ENCODE measurements at places on chromosomes 11 and 22. TPM values are rescaled to one million over a fixed set of nuclear protein-coding genes. Genes with fewer than 3 reads are reported as not detected.
A peak's percentile ranks its signal among the peaks of the same experiment; 100 is the strongest.

DNA sequence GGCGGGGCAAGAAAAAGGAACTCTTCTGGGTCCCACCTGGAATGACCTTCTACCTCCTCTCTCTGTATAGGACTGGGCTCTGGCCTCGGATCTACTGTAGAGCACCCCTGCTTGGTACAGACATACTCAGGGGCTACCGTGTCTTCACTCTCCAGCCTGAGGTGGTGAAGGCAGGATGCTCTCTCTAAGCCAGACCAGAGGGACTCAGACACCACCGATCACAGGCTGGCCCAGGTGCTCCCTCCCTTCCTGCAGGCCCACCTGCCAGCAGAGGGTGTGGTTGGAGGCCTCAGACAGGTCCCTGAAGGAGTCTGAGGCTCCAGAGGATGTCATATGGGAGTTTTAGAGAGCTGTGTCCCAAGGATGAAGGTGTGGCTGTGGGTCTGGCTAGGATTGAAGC, 4.1 kb downstream of the NHERF4 start:
- H3K4me1 ChIP-seq = peaks cover 4% of the 10 kb centered on the region
- DNase-seq = no peak
- H3K36me3 ChIP-seq = no peaks in the 10 kb centered on the region
- no peaks in the 10 kb centered on the region for H3K27me3 ChIP-seq

DNA sequence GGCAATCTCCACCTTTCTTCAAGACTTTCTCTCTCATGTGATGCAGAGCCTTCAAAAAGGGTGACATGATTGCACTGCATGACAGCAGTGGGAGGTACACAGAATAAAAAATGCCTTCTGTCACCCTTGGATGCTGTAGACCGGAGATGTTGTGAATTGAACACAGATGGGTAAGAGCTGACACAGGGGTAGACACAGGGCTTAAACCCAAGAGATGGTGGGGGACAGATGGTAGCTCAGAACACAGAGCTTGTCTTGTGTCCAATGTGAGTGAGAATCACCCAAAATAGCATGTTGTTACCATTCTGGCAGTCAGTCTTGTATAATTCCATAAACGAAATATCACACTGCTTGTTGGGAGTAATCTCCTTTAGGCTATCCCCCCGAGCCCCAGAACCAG, 69.9 kb downstream of the JRKL start:
- peaks cover 2% of the 10 kb centered on the region for H3K27me3 ChIP-seq
- no peak overlapping the region for H3K4me3 ChIP-seq
- H3K36me3 ChIP-seq = no peaks in the 10 kb centered on the region
- H3K4me1 ChIP-seq = no peaks in the 10 kb centered on the region

DNA sequence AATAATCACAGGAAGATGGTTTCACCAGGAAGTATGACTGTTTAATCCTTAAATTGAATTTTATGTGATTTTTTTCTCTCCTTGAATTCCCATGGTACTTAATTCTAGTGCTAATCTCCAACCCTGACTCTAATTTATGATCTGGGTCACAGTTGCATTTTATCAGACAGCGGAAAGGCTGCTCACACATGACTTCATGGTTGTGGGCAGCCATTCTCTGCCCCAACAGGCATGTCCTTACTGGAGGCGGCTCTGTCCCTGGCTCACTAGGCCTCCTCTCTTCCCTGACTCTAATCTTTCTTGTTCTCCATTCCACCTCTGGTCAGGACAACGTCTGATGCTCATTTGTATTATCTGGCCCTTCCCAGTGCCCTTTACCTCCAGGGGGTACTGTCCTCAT, 184.4 kb downstream of the CHST1 start:
- no peak overlapping the region for H3K27ac ChIP-seq
- DNase-seq = no peak
- no peaks in the 10 kb centered on the region for H3K36me3 ChIP-seq

DNA sequence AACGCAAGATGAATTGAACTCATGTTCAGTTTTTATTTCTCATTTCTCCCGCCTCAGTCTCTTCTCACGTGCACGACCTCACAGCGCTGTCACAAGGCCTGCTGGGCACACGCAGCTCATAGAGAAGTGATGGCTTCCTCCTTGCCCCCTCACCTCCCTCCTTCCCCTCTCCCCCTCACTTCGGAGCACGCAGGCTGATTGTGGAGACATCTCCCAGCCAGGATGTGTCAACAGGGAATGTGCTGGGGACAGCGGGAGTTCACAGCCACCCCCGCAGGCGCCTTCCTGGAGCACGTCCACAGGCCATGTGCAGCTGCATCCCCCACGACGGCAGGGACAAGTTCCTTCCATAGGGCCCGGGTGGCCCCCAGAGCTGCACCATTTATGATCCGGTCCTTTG, 29.1 kb upstream of the KRTAP5-6 start:
- peaks cover 2% of the 10 kb centered on the region for H3K4me1 ChIP-seq
- no peak overlapping the region for H3K27ac ChIP-seq
- H3K36me3 ChIP-seq = no peaks in the 10 kb centered on the region
- no peak for DNase-seq

DNA sequence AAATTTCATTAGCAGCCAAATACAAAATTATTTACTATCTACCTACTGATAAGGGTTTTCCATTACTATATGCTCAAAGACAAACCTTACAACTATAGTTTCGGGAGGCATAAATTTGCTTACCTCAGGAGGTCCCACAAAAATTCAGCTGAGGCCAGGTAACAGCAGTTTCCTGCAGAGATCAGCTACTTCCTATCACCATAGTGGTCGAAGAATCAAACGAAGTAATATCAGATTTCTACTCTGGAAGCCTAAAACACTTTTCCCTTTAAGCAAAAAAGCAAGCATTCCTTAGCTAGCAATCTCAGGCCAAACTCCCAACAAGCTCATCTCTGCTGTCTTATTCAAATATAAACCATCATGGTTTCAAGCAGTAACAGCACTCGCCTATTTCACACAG, 3.1 kb downstream of the NAP1L4 start:
- peaks cover 40% of the 10 kb centered on the region for H3K36me3 ChIP-seq
- peak overlapping the region; percentile 92 for H3K4me3 ChIP-seq
- peaks cover 47% of the 10 kb centered on the region for H3K4me1 ChIP-seq
- DNase-seq = no peak

DNA sequence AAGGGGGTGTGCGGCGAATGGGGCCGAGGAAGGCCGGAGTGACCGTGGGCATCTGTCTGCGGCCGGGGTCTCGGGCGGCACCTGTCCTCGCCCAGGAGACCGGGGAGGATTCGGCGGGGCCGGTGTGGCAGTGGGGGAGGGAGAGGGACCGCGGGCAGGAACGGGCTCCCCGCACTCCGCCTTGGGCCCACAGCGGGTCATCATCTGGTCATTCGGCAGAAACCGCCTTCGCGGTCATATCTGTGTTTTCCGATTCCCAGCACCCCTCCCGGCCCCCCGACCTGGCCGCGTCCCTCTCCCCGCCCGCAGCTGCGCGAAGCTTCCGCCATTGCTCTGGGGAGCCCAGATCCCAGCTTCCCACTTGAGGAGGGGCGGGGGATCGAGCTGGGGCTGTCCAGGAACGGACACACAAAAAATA, 824 bp upstream of the CBX6 start:
- H3K4me1 ChIP-seq = peaks cover 58% of the 10 kb centered on the region
- no peaks in the 10 kb centered on the region for H3K27me3 ChIP-seq
- H3K36me3 ChIP-seq = peaks cover 29% of the 10 kb centered on the region
- H3K27ac ChIP-seq = peak overlapping the region; percentile 78

CBLIF gene
- total RNA-seq = not detected

GRCh38 chr11:106724293-106724892, 293.9 kb downstream of the GUCY1A2 start:
- H3K36me3 ChIP-seq = no peaks in the 10 kb centered on the region
- no peak overlapping the region for H3K27ac ChIP-seq
- H3K4me3 ChIP-seq = no peak overlapping the region
- H3K27me3 ChIP-seq = no peaks in the 10 kb centered on the region

- no peak overlapping the region for H3K27ac ChIP-seq
- no peak for DNase-seq
- peaks cover 13% of the 10 kb centered on the region for H3K4me1 ChIP-seq
- H3K4me3 ChIP-seq = no peak overlapping the region
- H3K27me3 ChIP-seq = peaks cover 12% of the 10 kb centered on the region
- H3K36me3 ChIP-seq = no peaks in the 10 kb centered on the region
Measured at GRCh38 chr11:32659672-32660071, 76.0 kb downstream of the EIF3M start.

OR52N4 gene
- total RNA-seq = 0.74 TPM

THY1 gene
- 0.17 TPM for total RNA-seq

RASL10A gene
- not detected for total RNA-seq

GRCh38 chr11:109745996-109746625, 324.1 kb downstream of the C11orf87 start:
- H3K4me3 ChIP-seq = no peak overlapping the region
- no peaks in the 10 kb centered on the region for H3K27me3 ChIP-seq
- H3K27ac ChIP-seq = no peak overlapping the region
- no peak for DNase-seq

DNA sequence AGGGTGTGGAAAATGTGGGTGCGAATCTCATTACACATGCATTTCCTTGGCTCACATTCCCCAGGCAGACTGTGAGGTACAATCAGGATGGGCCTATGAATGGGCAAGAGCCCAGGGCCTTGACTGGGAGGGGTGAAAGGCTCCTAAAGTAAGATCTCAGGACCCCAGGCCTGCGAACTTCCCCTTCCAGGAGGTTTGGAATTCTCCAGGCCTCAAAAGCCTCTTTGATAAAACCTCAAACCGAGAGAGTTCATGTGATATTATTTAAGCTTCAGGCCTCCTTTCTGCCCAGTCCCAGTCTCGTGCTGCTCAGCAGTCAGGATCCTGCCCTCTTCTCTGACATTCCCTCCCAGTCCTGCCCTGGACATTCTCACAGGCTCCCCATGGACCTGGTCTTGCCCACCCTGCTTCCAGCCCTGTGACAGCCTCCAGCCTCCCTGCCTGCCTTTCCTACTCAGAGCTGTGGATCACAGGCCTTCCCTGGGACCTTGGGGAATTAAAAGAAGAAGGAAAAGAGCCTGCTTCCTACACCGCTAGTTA, 37.3 kb upstream of the TEAD1 start:
- H3K4me1 ChIP-seq = no peaks in the 10 kb centered on the region
- DNase-seq = no peak
- H3K27me3 ChIP-seq = peaks cover 5% of the 10 kb centered on the region
- H3K36me3 ChIP-seq = no peaks in the 10 kb centered on the region
- no peak overlapping the region for H3K27ac ChIP-seq

GRCh38 chr11:94876222-94876621, 97.1 kb downstream of the CWC15 start:
- no peak for DNase-seq
- H3K36me3 ChIP-seq = no peaks in the 10 kb centered on the region
- H3K4me1 ChIP-seq = peaks cover 23% of the 10 kb centered on the region
- H3K4me3 ChIP-seq = no peak overlapping the region

DNA sequence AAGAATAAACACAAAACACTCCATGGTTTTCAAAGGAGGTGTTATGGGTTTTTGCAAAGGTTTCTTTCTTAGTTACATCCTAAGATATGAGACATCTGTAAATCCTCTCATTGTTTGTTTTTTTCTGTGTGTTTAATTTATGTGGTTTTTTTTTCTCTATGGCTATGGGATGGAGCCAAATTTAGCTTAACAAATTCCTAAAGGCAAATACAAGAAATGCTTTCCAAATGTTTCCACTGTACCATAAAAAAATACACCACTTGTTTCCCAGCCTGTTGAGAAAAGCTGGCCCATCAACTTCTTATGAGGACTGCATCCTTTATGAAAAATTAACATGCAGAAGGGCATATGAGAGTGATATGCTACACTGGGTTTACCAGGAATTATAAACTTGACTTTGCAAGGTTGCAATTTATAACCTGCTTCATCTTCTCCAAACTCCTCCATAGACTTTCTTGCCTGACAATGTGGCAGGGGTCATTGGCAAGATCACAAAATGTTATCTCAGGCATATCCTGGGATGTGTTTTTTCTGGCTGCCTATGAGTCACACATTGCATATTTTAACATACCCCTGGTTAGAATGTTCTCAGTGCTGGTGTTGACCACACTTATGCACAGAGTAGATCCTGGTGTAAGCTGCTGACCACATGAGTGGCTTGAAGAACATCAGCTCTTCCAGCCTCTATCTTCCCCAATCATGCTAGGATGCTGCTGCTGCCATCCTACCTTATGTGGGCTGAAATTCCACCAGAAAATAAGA, 137.6 kb upstream of the TTC12 start:
- no peak for DNase-seq
- H3K27me3 ChIP-seq = peaks cover 13% of the 10 kb centered on the region
- no peaks in the 10 kb centered on the region for H3K36me3 ChIP-seq
- no peaks in the 10 kb centered on the region for H3K4me1 ChIP-seq
- no peak overlapping the region for H3K27ac ChIP-seq
- no peak overlapping the region for H3K4me3 ChIP-seq

TUB gene
- 0.69 TPM for total RNA-seq

DNA sequence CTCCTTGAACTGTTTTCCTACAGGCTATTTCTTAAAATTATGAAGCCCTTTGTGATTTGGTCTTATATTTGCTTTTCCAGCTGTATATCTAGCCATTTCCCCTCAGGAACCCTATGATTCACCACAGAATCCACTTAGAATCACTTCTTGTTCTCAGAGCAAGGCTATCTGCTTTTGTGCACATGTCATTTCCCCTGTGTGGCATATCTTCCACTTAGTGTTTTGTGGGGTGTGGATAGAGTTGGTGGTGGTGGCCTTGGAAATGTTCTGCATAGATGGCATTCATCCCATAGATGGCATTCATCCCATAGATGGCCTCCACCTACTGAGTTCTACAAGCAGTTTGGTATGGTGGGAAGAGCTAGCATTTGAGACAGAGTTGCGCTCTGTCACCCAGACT, 44.7 kb downstream of the SWAP70 start:
- H3K4me3 ChIP-seq = no peak overlapping the region
- no peak overlapping the region for H3K27ac ChIP-seq
- H3K4me1 ChIP-seq = peaks cover 1% of the 10 kb centered on the region
- no peaks in the 10 kb centered on the region for H3K27me3 ChIP-seq

- H3K4me1 ChIP-seq = peaks cover 31% of the 10 kb centered on the region
- peak overlapping the region; percentile 82 for H3K27ac ChIP-seq
- H3K36me3 ChIP-seq = peaks cover 16% of the 10 kb centered on the region
- DNase-seq = peak; percentile 35
- peak overlapping the region; percentile 64 for H3K4me3 ChIP-seq
- no peaks in the 10 kb centered on the region for H3K27me3 ChIP-seq
Measured at GRCh38 chr11:12223771-12224536, 113.6 kb downstream of the MICAL2 start.

GRCh38 chr22:31230871-31231621, 18.9 kb downstream of the LIMK2 start:
- DNase-seq = peak; percentile 60
- H3K4me3 ChIP-seq = no peak overlapping the region
- H3K4me1 ChIP-seq = peaks cover 28% of the 10 kb centered on the region
- H3K27me3 ChIP-seq = no peaks in the 10 kb centered on the region

DNA sequence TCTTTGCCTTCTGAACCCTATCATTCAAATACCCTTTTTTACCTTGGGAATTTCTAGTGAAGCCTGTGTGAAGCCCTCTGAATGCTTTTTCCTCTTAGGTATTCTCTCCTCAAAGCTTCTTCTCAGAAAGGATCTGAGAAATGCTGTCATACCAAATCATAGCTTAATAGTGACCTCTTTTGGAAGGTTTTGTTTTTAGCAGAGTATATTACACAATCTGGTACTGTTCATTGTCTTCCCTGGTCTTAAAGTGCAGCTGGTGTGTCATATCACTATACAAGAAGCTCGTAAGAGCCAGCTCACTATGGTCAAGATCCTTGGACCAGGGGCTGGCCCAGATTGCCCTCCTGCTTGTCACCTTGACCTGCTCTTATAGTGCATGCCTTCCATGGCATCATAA, 204.4 kb upstream of the ANO5 start:
- no peaks in the 10 kb centered on the region for H3K36me3 ChIP-seq
- no peaks in the 10 kb centered on the region for H3K4me1 ChIP-seq
- H3K27ac ChIP-seq = no peak overlapping the region
- no peaks in the 10 kb centered on the region for H3K27me3 ChIP-seq
- no peak overlapping the region for H3K4me3 ChIP-seq
- DNase-seq = no peak
